Natural killer cell (primary cell): ENCODE measurements at places on chromosomes 12 and 14.

- no peak for DNase-seq
Observed at GRCh38 chr14:64628940-64629408, 75.2 kb upstream of the PLEKHG3 start.

DNA sequence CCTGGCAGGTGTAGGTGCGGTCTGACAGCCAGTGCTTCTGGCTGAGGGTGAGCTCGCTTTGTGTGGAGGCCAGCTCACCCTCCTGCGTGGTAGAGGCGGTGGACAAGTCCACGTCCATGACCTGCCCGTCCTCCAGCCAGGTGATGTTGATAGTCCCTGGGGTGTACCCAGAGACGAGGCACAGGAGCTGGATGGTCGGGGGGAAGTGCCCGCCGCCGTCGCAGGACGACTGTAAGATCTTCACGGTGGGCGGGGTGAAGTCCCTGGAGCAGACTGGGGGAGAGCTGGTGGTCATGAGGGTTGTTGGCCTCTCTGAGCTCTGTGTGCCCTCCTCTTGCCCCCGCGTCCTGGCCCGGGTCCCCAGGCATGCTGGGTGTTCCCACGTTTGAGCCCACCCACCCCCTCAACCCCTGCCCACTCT lies 74.6 kb downstream of the TMEM121 start:
- DNase-seq, result no peak

DNA sequence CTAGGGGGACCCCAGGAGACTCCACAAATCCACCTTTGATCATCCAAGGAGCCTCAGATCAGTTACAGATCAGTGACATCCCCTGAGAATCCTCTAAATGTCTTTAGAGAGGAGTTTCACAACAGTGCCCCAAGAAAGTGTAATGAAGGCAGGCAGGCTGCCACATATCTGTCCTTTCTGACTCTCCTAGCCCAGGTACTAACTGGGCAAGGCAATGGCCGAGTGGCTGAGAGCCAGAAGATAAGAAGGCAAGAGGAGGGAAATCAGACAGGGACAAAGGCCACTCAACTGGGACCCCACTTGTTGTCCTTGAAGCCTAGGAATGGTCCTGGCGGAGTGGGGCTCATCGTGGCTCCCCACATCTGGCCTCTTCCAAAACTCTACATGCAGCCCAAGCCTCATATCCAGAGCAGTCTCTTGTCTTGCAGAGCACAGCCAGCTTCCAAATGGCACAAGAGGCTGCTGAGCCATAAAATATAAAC lies 11.6 kb downstream of the ACTN1 start:
- no peak for DNase-seq

- no peak for DNase-seq
Observed at GRCh38 chr14:64463195-64463594, 2.1 kb upstream of the AKAP5 start.

DNA sequence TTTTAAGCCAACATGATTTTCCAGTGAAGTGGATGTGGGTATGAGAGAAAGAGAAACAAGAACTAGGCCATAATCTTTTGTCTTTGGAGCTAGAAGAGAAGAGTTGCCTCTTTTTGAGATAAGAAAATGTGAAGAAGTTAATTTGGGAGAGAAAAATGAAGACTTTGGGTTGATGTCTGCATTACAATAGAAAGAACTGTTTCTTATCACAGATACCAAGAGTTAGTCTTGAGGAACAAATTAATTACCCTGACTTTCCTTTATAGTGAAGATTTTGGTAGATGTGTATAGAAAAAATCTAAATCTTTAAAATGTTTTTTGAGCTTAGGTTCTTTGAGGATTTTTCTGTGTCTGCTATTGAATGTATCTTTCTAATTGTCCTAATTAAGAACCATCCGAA lies 4.2 kb downstream of the A2M start:
- DNase-seq, result no peak

- no peak for DNase-seq
Observed at GRCh38 chr12:65496617-65497016, 218.1 kb downstream of the MSRB3 start.

GRCh38 chr12:57940052-57940914 lies 1.1 kb upstream of the ATP23 start:
- DNase-seq, result peak; percentile 27

DNA sequence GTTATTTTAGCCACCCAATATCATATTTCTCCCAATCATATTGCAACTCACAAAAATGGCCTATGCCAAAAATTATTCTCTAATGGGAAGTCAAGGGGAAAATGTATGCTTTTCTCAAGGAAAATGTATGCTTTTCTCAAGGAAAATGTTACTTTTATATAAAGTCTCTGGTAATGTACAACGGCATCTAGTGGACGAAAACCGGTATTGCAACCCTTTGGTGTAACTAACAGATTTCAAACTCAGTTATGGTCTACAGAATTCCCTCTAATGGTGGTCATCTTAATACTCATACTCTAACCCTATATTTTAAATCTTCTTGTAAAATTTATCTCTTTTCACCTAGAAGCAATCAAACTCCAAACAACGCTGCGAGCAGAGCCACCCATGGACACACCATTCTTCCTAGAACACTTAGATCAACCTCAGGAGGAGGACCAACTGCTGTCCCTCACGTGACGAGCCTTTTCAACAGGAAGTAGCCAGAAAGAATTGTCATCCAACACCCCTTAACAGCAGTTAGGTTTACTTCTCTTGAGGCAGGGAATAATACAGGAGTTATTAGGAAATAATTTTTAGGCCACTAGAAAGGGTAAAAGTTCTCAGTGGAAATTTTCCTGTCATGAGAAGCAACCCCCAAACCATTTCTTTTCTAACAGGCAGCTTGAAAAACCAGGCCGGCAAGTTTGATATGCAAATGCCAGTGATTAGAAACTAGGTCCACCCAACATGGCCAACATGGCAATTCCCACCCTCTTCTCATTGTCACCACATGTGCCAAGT lies 20.1 kb downstream of the APOBEC1 start:
- DNase-seq, result peak; percentile 65

DNA sequence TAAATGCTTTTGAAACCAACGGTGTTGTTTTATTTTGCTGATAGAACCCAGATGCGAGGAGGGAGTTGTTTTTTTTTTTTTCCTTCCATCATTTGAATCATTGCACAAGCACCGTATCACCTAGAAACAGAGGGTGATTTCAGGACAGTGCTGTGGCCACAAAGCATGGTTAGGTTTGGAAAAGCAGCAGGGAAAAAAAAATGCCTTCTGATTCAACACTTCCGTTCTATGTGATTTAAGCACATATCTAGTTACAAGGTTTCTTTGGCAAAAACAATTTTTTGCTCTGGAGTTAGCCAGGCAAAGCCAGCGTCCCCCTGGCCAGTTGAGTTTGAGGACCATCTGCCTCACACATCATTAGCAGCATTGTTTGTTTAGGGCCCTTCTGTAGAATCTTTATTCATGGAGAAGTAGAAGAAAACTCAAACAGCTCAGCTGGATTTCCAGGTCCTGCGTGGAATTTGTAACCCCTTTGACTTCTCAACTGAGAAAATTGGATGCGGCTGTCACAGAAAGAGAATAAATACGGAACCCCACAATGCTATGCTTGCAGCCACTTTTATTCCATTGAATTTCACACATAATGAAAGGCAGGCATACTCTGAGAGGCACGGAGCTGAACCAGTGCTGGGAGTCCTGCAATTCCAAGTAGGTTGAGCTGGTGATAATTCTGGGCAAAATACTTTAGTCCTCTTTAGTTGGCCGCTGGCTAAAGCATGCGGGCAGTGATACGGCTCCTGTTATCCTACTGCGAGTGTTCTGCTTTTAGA lies 17.0 kb upstream of the WNT5B start:
- no peak for DNase-seq

DNA sequence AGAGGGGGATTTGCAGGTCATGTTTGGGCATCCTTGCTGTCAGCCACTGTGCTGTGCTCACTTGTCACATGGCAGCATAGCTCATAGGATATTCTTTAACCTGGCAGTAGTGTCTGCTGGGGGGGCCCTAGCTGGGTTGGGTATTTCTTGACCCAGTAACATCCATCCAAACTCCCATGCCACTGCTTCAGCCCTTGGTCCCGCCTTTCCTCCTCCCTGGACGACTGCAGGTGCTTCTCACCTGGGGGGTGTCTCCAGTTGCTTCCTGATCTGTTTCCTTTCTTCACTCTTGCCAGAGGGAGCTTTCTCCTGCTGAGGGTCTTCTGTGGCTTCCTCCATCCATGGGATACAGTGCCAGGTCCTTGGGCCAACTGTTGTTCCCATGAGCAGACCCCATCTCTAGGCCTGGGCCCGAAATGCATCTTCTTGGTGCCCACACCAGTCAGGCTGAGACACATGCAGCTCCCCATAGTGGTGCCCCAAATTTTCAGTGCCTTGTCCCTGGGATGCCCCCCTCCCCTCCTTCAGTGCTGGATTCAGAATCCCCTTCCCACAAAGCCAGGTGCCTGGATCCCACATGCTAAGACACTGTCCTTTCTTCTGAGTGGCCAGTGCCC lies 20.5 kb downstream of the C14orf132 start:
- DNase-seq, result no peak

DNA sequence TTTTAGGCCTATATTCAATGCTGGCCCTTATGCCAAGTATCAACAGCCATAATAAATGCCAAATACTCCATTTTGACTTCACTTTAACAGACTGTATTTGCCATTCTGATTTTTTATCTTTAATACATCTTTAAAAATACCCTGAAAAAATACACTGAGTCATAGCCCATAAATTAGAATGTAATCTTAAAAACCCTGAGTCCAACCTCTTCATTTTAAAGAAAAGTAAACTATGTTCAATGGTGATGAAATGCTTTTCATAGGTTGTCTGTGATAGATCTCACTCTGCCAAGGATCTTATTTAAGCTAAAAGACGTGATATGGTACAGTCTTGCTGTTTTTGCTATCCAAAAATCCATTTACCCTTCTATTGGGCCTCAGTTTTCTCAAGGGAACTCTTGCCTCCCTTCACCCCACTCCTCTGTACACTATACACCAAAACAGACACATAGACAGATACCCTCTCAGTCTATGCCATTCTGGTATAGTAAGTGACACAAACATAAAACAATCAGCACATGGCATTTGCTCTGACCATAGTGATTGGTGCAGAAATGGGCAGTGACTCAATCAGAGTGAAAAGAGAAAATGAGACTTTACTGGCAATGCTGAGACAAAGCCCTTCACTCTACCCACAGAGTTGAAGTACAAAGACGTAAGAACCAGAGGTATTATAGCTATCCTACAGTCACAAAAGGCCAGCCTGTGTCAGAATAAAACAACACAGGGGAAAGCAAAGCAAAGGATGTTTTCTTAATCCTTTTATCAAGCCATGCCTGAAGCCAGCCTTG lies 49.1 kb downstream of the BTG1 start:
- DNase-seq, result no peak

GRCh38 chr14:38752750-38753149 lies 350.3 kb downstream of the SEC23A start:
- DNase-seq, result no peak

DNA sequence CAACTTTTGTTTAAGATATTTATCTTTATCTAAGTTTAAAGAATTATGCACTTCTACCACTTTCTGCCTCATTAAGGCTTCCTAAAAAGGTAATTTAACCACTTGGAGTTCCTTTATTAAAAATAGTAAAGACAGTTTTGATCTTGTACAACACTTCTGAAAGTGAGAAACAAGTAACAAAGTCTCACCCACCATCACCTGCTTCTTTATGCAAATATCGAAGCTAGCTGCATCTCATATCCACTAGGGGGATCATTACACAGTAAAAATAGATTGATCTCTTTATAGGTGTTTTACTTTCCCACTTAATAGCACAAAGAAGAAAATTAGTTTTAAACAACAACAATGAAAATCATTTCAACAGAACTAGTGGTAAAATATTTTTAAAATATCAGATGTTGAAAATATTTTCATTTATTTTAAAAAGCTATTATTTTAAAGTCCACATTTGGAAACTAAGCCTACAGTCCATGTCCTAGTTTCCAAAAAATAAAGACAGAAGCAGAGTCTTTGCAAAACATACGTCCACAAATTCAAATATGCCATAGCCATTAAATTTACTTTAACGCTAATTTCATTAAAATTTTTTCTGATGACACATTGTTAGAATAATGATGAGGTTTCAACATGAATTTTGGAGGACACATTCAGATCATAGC lies 160.0 kb upstream of the SOX5 start:
- DNase-seq, result no peak

DNA sequence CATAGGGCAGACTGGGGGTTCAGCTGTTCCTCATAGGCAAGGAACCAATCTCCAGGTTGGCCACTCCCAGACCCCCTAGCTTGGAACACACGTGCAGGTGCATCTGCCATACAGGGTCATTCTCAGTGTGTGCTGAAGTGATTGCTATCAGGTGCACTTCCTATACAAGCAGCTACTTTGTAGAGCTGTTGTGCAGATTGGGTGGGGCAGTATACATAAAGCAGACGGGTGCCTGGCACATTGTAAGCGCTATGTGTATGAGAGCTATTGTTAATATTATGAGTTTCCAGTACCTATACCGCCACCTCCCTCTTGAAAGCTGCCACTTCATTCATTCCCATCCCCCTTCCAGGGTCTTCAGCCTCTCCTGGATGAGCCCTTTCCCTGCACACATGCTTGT lies 17.3 kb downstream of the IRF2BPL start:
- no peak for DNase-seq

GRCh38 chr14:37652042-37652441 lies 56.6 kb downstream of the TTC6 start:
- DNase-seq, result no peak

- no peak for DNase-seq
Observed at GRCh38 chr12:96212456-96213375, 18.5 kb downstream of the ELK3 start.

- no peak for DNase-seq
Observed at GRCh38 chr12:116712458-116713303, 25.2 kb downstream of the SPRING1 start.

DNA sequence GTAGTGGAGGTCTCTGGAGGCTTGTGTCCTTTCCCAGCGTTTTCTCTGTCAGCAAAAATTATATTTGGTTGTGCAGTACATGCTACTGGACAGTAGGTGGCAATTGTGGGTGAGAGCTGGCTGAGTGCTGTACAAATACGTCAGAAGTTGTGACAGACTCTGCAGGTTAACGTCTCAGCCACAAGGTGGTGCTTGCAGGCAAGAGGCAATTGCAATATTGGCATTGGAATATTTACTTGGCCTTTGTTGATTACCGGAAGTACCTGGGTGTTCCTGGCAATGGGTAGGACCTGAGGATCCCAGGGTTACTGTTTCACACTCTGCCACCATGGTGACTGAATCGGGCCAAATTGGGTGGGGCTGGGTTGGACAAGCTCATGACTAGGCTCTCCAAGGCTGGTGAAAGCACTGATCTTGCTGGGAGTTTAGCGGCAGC lies 333.9 kb upstream of the LMO3 start:
- DNase-seq, result no peak

DNA sequence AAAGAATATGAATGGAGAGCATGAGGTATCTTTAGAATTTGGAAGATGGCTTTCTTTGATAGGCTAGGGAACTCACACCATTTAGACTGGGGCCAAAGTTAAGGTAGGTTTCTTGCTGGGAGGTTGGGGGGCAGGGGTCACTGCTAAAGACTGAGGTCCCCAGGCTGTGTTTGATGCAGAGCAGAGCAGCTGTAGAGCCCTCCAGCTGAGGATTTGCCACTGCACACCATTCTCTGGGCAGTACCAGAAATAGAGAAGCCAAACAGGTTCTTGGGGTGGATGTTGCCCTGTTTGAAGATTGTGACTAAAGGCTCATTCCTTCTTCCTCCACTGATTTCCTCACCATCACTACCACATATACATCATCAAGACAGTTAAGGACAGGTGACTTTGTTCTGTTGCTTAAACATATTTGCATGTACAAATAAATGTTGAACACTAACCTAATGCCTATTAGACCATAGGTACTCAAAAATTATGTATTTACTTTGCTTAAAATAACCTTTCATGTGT lies 7.9 kb downstream of the NTF3 start:
- no peak for DNase-seq

- no peak for DNase-seq
Observed at GRCh38 chr12:105658389-105658788, 327.9 kb downstream of the C12orf75 start.
